ENCODE measurements at places on chromosomes 4 and X.

DNA sequence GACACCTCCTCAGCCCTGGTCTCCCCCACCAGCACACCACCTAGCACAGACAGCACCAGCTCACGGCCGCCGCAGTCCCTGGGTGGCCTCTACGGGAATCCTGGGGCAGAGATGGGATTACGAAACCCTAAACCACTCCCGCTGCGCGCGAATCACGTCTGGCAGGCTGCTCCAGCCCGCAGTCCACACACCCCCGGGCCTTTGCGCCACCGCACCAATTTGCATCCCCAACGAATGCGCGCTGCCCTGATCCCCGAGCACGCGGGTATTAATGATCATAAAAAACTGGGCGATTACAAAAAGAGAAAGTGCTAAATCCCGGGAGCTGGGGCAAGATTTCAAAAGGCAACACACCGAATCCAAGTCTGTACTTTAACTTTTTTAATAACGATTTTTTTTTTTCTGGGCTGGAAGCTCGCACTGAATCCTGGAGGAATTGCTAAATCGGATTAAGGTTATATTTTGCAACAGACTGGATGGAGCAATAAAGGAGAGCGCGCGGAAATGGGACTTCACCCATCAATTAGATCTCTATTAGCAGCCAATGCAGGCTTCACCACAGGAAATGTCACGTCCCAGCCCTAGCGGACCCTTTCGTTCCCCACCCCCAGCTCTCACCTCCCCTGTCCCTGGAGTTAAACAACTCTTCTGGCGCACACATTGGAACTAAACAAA lies 69.8 kb upstream of the TMEM33 start:
- no peak for DNase-seq

DNA sequence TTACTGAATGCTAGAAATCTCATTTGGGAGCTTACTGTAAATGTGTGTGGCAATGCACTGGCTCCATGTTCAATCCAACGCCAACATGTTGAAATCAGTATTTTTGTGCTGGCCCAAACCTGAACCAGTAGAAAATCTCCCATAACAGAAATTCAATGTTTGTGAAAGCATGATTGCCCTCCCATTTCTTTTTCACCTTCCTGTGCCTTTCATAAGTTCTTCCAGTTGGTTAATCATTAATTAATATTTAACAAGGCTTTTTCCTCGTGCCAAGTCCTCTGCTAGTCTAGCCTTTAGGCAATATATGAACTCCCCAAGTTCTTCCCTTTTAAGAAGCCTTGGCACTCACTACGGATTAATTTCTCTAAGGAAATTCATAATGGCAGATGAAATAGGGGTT lies 1.3 kb upstream of the PLS3 start:
- DNase-seq, result no peak

GRCh38 chrX:56800307-56800706 lies 71.3 kb downstream of the NBDY start:
- DNase-seq, result no peak

DNA sequence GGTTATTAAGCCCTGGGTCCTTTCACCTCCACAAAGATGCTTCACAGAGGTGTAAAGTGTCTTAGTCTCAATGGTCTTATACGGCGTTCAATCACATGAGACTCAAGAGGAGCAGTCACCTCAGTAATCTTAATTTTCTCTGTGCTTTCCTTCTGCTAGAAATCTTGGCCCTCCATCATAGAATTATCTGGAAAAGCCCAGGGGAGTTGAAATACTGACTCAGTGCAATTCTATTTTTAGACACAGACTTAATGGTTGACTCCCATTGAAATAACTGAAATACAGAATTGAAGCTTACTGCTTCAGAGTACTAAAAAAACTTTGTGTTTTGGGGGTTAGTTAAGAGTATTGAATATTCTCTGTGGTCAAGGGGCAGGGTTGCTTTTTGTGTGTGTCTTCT lies 94.5 kb upstream of the IL15 start:
- peak; percentile 75 for DNase-seq

- no peak for DNase-seq
Measured at GRCh38 chr4:90990284-90990683, 863.1 kb downstream of the CCSER1 start.

DNA sequence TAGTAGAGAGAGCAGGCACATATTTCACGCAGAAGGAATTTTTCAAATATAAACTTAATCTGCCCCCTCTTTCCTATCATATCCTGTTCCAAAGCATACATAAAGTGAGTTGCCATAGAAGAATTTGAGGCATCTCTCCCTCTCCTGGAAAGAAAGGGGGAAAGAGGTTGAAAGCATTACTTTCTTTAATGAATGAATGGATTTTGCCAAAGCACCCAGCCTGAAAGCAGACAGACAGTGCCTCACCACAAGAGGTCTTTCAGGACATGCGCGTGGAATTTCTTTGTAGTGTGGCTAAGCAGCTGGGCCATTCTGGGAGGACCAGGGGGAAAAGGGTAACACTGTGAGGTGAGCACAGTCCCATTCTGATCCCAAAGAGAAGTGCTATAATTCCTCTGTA lies 651.4 kb downstream of the IQCM start:
- DNase-seq, result peak; percentile 95

DNA sequence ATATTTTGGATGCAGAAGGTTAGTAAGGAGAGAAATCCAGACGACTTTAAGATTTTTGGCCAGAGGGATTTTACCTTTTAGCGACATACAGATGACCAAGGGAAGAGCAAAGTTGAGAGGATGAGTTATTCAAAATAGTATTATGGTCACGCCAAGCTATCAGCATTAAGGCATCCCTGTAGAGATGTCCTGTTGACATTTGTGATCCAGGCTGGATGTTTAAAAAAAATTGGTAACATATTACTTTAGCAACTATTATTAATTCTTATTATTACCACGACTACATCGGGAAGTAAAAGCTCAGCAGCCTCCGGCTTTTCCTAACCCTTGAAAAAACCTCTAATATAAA lies 562 bp upstream of the OSTC start:
- DNase-seq, result no peak

GRCh38 chr4:114149-114548 lies 10.2 kb upstream of the ZNF718 start:
- no peak for DNase-seq

- DNase-seq, result peak; percentile 23
Measured at GRCh38 chr4:105140684-105141490, 5.8 kb upstream of the TET2 start.

DNA sequence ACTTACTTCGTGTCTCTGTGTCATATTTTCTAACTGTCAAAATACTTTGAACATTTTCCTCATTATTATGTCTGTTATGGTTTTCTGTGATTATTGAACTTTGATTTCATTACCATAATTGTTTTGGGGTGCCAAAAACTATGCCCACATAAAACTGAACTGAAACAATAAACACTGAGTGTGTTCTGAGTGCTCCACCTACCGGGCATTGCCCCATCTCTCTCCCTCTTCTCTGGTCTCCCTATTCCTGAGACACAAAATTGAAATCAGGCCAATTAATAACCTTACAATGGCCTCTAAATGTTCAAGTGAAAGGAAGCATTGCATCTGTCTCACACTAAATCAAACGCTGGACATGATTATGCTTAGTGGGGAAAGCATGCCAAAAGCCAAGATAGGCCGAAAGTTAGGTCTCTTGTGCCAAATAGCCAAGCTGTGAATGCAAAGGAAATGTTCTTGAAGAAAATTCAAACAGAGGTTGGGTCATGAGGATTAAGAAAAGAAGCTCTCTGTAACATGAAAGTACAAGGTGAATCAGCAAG lies 972.3 kb downstream of the PCDH7 start:
- no peak for DNase-seq

- DNase-seq, result peak; percentile 53
Measured at GRCh38 chr4:182297659-182298058, 54.5 kb downstream of the TENM3 start.

DNA sequence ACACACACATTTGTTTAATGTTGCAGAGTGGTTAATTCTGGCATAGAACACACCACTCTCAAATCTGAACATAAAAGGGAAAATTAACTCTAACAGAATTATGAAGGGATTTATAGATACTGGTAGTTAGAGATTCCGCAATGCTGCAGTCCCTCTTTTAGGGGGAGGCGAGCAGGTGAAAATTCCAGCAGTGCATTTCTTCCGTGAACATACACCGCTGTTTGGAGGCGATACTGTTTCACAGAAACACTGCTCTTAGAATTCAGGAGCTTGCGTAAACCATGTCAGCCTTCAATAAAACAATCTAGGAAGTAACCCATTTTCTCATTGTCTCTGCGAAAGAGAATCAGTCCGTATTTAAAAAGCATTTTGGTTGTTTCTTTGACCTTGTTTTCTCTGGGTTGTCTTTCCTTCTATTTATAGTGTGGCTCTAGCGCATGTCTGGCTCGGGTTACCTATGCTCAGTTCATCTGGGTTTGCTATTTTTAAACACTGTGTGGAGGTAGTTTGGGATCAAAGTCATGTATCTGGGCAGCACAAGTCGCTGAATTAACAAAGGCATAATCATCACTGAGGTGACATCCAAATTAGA lies 90.4 kb downstream of the GPAT3 start:
- no peak for DNase-seq

DNA sequence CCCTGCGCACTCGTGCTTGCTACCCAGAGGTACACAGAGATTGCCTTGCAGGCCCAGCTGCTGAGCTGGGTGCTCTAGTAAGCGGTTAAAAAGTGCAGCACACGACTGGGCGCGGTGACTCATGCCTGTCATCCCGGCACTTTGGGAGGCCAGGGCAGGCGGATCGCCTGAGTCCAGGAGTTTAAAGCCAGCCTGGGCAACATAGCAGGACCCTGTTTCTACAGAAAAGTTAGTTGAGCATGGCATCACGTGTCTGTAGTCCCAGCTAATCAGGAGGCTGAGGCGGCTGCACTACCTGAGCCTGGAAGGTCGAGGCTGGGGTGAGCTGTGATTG lies 5.5 kb downstream of the UVSSA start:
- no peak for DNase-seq

GRCh38 chr4:69708211-69708610 lies 52.2 kb downstream of the SULT1B1 start:
- DNase-seq, result peak; percentile 43

DNA sequence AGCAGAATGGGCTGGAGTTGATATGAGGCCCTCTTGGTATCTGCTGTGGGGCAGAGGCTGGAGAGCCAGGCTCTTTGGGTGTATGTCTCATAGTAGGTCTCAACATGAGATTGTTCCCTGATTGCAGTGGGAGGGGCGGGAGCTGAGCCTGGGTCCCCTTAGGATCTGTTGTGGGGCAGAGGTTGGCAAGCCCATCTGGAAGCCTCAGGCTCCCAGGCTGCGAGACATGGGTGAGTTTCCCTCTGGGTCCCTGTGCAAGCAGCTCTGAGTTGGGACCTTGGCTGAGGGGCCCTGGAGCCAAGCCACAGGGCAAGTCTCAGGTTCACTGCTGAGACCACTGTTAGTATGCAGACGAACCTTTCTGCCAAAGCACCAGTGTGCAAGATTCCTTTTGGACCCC lies 201.9 kb downstream of the ARHGAP10 start:
- no peak for DNase-seq

GRCh38 chr4:148757171-148757570 lies 315.0 kb upstream of the NR3C2 start:
- DNase-seq, result no peak

- DNase-seq, result no peak
Measured at GRCh38 chrX:7614616-7615015, 228.4 kb upstream of the VCX start.

DNA sequence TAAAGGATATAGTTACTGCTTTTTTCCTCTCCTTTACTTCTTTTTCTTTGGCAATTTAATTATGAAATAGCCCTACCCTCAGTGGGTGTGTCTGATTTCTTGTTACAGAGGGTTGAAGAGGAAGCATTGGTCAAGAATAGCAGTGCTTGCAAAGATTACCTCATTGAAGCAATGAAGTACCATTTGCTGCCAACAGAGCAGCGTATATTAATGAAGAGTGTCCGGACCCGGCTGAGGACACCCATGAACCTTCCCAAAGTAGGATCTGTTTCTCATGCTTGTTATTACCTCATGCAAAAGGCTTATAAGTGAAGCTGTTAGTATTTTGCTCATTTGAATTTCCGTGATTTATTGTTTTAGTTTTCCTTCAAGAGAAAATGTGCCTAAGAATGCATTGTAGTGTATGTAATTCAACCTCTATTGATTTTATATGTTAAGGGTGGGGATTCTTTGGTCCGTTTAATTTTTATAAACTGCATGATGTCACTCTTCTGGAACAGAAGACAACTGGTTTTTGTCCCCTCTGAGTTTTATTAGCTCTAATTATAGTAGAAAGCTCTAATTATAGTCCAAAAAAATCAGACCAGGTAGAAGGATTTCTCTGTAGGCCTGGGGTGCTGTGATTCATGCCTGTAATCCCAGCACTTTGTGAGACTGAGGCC lies 27.9 kb upstream of the MSMO1 start:
- no peak for DNase-seq

- peak; percentile 14 for DNase-seq
Measured at GRCh38 chr4:133799717-133800315, 401.8 kb downstream of the PABPC4L start.

DNA sequence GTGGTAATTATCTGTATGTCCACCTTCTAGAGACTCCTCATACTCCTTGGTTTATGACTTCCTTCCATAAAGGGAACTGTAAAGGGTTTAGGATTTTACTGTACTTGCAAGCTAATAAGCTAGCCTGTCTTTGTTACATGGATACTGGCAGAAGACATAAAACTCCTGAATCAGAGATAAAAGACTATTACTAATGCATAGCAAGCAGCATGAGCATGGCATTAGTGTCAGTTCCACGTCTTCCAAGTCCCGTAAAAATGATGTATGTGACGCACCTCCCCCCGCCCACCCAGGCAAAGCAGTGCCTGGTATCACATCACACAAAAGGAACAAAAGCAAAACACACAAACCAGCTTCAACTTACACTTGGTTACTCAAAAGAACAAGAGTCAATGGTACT lies 71.0 kb downstream of the SLC10A6 start:
- DNase-seq, result no peak

DNA sequence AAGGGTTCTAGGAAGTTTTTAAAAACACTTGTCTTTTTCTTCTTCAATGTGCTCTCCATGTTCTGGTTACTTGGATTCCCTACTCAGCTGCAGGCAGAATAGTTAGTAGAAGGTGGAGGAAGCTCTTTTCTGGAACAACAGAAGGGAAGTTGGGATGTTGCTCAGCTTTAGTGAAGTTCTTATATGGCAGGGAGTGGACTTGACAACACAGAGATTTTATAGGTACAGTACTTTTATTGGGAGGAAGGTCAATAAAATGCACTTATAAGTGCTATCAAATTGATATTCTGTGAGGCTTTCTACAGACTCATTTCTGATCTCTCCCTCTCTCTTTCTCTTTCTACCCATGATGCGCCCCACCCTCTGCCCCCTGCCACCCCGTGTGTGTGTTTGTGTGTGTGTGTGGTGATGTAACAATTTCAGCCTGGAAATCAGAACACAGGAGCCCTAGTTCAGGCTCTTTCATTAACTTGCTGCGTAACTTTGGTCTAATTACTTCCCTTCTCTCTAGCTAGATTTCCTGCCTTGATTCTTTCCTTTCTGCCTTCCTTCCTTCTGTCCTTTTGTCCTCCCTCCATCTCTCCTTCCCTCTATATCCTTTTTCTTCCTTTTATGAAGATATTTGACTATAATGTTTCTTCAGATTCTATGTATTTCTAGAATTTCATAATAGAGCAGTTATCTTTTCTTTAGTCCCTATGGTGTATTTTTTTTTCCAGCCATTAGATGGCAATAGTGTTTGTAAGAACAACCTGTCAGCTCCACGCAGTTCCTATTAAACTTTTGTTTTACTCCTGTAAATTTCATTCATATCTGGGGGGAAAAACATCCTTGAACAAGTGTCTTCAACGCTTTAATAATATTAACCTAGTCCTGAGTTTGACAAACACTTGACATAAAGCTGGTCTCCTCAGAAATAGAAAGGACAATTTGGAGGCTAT lies 37.1 kb downstream of the HEPH start:
- DNase-seq, result peak; percentile 0
